NCI-H460 (cell line): ENCODE measurements at places on chromosomes 1 and 21. TPM values are rescaled to one million over a fixed set of nuclear protein-coding genes. Genes with fewer than 3 reads are reported as not detected.

DNA sequence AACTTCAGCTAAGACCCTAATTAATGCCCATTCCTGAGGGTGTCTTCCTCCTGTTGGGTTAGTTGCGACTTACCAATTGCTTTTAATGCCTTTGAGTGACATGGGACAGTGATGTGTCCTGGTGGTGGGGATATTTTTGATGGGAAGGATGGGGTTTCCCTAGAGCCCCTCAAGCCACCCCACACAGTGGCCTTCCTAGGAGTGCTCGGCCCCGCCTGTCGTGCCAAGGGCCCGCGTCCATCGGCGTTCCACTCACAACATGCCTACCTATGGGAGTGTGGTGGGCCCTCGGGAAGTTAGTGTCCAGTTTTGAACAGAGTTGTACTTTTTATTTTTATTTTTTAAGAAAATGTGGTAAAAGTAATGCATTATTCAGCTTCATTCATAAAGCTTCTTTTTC lies 50.1 kb upstream of the TSPAN2 start:
- no peak for DNase-seq

DNA sequence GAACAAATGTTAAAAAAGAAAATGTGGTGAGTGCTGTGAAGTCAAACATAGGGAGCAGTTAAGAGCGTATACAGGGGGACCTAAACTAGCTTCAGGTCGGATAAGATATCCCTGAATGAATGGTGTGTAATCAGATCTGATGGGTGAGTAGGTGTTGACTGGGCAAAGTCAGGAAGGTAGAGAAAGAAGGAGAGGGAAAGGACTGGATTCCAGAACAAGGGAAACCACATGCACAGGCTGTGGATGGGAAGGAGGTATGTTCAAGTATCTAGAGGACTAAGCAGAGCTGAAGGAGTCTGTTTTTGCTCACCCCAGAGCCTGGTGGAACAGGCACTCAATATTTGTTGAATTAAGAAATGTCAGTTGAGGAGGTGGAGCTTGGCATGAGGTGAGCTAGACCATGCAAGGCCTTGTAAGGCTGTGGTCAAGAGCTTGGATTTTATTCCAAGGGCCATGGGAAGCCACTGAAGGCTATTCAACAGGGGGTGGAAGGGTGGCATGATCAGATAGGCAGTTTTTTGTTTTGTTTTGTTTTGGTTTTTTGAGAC lies 27.4 kb downstream of the MAP7D1 start:
- no peak for DNase-seq

DNA sequence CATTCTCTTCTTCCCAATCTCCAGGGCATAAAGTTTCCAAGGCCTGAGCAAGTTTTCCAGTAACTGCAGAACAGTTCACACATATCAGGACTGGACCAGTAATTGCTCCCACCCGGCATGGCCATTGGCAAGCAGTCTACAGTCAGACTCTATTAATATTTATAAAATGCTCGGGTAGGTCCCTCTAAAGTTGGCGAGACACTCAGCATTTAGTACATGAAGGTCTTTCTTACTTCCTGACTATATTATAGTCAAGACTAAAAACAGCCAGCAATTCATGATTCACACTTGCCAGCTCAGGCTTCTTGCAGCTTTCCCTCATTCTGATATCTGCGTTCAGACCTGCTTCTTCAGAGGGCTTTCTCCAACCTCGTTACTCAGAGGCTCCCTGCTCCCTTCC lies 25.4 kb downstream of the GADD45A start:
- no peak for DNase-seq

DNA sequence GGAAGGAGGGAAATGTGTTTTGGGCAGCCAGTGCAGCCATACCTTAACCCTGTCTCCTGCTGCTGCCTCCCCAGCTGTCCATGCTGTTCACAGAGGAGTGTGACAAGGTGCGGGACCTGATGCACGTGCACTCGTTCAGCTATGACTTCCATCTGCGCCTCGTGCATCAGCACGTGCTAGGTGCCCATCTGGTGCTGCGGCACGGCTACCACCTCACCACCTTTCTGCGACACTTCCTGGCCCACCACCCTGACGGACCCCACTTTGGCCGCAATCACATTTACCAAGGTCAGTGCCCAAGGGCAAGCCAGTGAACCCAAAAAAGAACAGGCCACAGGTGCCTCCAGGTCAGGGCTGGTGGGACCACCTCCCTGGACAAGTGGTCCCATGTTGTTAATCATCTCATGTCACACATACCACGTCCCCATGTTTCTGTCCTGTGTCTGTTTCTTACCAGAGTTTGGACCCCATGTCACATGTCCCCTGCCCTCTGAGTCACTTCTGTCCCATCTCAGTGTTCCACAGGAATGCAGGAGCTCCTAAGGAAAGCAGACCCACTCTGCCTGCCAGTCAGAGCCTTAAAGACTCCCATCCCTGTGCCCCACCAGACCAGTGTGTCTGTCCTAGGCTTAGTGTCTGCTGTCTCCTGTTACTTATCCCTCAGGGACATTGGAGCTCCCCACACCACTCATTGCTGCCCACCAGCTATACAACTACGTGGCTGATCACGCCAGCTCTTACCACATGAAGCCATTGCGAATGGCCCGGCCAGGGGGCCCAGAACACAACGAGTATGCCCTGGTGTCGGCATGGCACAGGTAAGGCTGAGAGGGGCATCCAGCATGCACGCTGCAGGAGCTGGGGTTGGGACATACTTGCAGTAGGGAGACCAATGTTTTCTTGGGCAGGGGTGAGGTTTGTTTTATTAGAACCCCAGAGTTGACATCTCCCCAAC lies 6.6 kb downstream of the HYI start:
- no peak for DNase-seq

GRCh38 chr1:49651136-49651535 lies 372.6 kb downstream of the AGBL4 start:
- no peak for DNase-seq

- DNase-seq: no peak
These were observed 126.7 kb downstream of the PRRX1 start for GRCh38 chr1:170790651-170791071.

GRCh38 chr1:233294913-233295236 lies 650 bp downstream of the PCNX2 start:
- DNase-seq: peak; percentile 36

GRCh38 chr1:41917835-41918449 lies 780 bp downstream of the HIVEP3 start:
- no peak for DNase-seq

- no peak for DNase-seq
These were observed 414.6 kb downstream of the LRRIQ3 start for GRCh38 chr1:73783352-73783751.

- no peak for DNase-seq
These were observed 50.1 kb downstream of the CHD5 start for GRCh38 chr1:6130036-6130435.

DNA sequence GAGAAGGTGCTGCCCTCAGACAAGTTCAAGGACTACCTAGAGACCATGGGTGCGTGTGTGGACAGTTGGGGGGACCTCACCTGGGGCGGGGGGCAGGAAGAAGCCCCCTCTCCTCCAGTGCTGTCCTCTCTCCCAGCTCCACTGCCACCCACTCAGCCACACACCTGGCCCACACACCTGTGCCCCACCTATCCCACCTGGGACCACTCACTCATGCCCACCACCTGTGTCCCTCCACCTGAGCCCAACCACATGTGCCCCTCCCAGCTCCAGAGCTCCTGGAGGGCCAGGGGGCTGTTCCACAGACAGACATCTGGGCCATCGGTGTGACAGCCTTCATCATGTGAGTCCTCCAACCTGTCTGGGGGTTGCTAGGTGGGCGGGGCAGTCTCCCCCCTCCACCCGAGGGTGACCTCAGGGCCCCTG lies 29.0 kb downstream of the TRIM11 start:
- no peak for DNase-seq

- no peak for DNase-seq
These were observed 22.2 kb downstream of the C1orf21 start for GRCh38 chr1:184409011-184409410.

- DNase-seq: no peak
These were observed 76.3 kb downstream of the UCK2 start for GRCh38 chr1:165903672-165904071.

DNA sequence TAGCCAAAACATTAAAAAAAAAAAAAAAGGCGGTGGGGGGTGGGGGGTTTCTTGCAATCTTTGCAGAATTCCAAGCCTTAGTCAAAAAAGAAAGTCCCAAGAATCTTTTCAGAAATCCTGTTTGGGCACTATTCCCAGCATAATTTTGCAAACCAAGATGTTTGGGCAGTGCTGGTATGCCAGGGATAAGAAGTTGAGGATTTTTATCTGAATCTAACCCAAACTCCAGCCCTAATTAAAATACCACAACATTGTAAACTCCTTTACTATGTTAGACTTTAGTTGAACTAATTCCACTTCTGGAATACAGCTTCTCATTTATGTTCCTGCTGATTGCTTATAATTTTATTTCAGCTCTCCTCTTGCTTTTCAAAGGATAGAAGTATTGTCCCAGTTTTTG lies 504.1 kb upstream of the ADGRL2 start:
- DNase-seq: no peak

DNA sequence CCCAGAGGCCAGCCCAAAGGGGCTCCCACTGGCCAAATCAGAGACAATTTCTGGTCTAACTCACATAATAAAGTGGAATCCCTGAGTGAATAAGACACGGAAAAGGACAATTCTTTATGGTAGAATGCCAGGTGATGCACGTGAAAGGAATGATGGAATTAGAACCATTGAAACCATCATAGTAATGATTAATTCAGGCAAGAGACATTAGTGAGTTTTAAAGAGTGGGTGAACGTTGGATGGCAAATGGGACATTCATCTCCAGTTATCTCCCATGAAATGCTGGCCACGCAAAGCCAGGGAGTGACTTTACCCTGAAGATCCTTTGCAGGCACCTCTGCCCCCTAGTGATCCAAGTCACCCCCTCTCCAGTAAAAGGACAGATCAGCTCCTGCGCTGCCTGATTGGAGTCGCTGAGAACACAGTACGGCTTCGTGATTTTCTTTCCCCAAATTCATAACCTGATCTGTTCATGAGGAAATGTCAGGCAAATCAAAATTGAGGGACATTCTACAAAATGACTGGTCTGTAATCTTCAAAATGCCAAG lies 87.5 kb downstream of the AJAP1 start:
- DNase-seq: no peak

GRCh38 chr1:213693864-213694263 lies 293.9 kb upstream of the PROX1 start:
- no peak for DNase-seq

GRCh38 chr1:155472491-155473083 lies 90.0 kb downstream of the ASH1L start:
- no peak for DNase-seq

DNA sequence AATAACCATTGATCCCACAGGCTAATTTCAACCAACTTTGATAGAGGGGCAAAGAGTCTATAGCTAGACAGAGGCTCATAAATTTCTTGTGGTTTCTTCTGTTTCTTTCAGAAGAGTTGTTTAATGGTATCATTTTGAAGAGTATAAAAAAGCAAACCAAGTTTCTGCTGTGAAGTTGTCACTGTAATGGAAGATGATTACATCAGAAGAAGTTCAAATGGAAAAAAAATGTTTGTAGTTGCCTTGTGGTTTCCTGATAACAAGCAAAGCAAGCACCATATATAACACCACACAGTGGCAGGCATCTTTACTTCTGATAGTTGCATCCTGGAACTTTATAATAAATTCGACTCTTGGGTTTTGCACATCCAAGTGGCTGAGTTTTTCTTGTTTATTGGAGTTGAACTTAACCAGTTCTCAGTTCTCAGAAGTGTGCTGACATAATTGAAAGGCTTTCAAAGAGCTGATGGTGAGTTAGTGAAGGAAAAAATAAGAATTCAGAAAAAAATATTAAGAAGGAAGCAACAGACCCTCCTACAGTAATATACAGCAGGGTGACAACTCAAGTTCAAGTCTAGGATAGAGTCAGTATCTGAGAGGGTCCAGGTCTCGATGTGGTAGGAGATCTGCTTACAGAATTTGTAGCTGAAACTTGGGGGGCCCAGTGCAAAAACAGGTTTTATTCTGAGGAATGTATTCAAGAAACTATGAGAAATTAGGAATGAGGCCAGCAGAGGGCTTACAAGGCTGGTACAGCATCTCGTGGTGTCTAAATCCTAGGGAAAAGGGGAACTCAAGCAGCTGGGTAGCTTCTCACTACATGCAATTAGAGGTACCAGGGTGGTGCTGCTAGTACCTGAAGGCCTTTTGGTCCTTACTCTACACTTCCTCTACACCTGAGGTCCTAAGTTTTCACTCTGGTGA lies 123.5 kb downstream of the CRB1 start:
- no peak for DNase-seq

DNA sequence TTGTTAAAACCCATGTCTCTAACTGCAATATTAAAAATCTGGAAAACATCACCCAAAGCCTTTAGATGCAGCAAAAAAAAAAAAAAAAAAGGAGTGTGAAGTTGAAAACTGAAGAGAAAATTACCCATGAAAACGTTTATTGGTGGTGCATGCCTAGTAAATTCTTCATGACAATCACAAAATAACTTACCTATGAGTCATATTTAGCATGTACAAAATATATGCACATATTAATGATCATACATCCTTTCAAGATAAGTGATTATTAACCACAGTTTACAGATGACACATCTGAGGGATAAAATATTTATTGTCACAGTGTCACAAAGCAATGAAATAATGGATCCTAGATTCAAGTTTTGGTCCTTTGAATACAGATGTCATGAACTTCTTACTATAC lies 505.2 kb upstream of the NR5A2 start:
- DNase-seq: no peak

GRCh38 chr1:70224954-70225353 lies 3.8 kb downstream of the SRSF11 start:
- no peak for DNase-seq

- no peak for DNase-seq
These were observed 432.0 kb downstream of the LMO4 start for GRCh38 chr1:87760654-87761053.

GRCh38 chr1:46671554-46671953 lies at the start of gene TEX38:
Gene TEX38, plus strand, starts transcription at chr1:46671854. Its CDS starts 81 bp downstream, at chr1:46671935.
- no peak for DNase-seq

NPHS2 gene
- not detected in 2 replicates for total RNA-seq

CD1B gene
- total RNA-seq: not detected in 2 replicates

BMP8B gene
- 1.7 TPM in 2 replicates for total RNA-seq

HTR6 gene
- 0.12 TPM in 1 of 2 replicates, not detected in the other for total RNA-seq

CELA3B gene
- total RNA-seq: not detected in 2 replicates

GSTM5 gene
- total RNA-seq: 0.12 TPM in 2 replicates

GPR25 gene
- not detected in 2 replicates for total RNA-seq

PRPF38B gene
- 17.0 and 23.7 TPM in 2 replicates for total RNA-seq

PGBD5 gene
- not detected in 2 replicates for total RNA-seq

LAMC2 gene
- 2.1 and 3.2 TPM in 2 replicates for total RNA-seq
